ENCODE measurements at places on chromosomes 4 and X.

GRCh38 chr4:117417856-117418255 lies 332.5 kb upstream of the TRAM1L1 start:
- DNase-seq, result no peak

GRCh38 chrX:18098763-18099162 lies 121.9 kb downstream of the BEND2 start:
- DNase-seq, result no peak

- no peak for DNase-seq
These were observed 372.6 kb upstream of the CTSO start for GRCh38 chr4:156326246-156326645.

DNA sequence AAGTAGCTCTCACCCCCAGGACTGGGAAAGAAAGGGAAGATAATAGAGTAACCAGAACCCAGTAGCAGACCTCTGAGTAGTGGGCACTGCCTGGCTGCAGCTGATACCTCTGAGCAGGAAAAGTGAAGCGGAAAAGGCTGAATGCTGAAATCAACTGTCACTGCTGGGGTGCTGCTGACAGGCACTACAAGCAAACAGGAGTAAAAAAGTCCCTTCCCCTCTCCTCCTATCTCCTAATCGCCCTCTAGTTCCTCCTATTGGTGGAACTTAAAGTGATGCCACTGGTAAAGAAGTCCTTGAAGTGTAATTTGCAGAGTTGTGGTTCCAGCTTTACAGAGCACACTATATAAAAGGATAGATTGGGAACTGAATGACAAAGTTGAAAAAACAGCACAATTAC lies 32.8 kb upstream of the GLRB start:
- DNase-seq, result peak; percentile 3

DNA sequence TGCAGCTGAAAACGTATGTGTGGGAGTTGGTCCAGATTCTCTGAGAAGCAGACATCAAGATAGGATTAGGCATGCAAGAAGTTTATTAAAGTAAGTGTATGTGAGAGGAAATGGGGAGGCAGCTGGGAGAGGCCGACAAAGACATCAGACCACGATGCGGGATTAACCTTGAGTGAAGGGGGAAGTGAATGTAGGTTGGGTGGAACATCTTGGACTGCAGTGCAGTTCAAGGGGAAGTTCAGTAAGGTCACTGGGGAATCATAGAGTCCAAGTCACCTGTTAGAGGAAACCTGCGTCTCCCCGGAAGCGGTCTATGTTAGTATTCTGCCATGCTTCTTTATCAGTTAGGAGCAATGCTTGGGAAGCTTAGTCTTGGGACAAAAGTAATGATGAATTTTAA lies 22.0 kb downstream of the CXCL8 start:
- peak; percentile 66 for DNase-seq

DNA sequence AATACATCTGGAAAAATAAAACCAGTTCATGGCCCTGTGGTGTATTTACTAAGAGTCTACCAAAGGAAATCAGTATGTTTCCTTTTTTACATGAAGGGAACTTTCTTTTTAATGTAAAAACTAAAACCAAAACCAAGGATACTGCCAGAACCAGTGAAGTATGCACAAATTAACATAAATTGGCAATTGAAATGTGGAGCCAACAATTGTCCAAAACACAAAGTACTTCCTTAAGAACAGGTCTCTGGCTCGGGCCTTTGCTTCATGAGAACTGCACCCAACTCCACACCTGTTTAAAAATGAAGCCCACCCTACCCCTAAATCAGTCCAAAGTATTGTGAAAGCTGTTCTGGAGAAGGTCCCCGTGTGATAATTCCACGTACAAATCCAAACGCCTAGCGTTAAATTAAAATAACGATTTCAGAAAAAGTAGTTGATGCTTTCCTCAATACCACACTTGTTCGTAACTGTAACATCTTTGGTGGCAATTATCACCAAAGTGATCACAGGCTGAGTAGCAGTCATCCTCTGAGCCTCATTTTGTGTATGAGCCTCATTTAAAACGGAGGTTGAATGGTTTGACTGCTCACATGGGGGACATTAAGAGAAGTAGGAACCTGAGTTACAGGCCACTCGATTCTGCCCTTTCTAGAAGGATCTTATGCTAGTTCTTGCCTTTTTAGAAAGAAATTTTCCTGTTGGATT lies 93.0 kb downstream of the GEMIN8 start:
- DNase-seq, result no peak

- no peak for DNase-seq
These were observed 56.4 kb upstream of the NFKB1 start for GRCh38 chr4:102444752-102445151.

- no peak for DNase-seq
These were observed 61.1 kb downstream of the ARAP2 start for GRCh38 chr4:36183232-36183631.

DNA sequence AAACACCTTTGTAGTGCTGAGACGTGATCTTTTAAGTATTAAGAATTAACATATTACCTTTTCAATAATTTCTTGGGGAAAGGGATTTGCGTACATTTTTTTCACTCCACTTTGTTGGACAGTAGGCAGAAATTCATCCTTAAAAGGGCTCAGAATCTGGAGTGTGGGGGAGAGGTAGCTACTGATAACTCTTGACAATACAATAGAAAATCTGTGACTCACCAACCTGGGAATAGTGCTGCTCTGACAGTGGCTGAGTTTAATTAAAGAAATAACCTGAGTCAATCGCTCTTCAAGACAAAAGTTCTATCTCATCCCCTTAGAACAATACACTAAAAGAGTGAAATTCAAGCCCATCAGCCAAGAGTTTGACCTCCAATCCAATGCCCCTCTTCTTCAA lies 60.2 kb downstream of the SLC9A7 start:
- DNase-seq, result no peak

DNA sequence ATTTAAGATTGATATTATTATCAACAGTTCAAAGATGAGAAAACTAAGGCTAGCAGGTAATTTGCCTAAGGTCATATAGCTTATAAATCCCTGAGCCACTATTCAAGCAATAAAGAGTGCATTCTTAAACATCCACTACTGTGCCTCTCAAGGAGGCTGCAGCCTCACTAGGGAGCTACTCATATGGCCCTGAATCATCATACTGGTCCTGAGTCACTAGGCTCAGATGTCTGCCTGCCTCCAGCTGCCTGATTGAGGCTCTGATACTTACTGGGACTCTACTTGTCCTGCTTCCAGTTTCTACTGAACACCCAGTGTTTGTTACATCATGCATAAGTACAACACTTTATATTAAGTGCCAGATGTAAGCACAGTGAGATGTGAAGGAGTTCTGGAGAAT lies 110.7 kb downstream of the AASDH start:
- no peak for DNase-seq

GRCh38 chrX:2489446-2490445 lies 11.0 kb downstream of the DHRSX start:
- no peak for DNase-seq

Measured in NB4 (cell line).